ENCODE measurements at places on chromosomes 4 and X.

- peak; percentile 84 for DNase-seq
Measured at GRCh38 chr4:185532293-185532692, 3.0 kb downstream of the PDLIM3 start.

DNA sequence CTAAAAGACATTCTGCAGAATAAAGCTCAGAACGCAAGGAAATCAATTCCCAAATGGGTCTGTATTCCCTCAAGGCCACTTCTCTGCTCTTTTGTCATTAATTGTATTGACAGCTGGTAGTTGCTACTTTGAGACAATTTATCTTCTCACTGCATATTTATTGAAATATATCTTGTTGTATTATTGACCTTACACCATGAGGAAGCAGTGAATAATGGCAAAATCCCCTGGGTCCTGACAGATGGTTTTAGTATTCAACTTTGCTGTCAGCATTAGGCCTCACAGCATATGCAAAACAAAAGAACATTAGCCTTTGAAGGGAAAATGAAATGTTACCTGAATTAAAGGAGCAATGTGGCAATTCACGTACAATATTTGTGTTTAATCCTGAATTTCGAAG lies 406.1 kb upstream of the TRAM1L1 start:
- DNase-seq: no peak

DNA sequence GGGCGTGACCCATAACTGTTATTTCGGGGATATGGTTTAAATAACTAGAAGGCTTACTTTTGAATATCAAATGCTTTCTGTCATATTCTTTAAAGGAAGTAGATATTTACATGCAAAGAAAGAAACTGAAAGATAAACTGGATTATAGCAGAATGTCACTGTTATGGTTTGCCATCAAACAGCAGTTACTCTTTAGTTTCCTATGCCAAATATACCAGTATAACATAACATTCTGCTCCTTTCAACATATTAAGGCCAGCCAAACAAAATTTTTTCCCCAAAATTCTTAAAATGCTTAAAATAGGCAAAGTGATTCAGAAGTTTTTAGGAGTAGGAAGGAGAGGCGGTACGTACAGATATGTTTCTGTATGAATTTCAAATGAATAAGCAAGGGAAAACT lies 27.0 kb downstream of the KDM6A start:
- no peak for DNase-seq

DNA sequence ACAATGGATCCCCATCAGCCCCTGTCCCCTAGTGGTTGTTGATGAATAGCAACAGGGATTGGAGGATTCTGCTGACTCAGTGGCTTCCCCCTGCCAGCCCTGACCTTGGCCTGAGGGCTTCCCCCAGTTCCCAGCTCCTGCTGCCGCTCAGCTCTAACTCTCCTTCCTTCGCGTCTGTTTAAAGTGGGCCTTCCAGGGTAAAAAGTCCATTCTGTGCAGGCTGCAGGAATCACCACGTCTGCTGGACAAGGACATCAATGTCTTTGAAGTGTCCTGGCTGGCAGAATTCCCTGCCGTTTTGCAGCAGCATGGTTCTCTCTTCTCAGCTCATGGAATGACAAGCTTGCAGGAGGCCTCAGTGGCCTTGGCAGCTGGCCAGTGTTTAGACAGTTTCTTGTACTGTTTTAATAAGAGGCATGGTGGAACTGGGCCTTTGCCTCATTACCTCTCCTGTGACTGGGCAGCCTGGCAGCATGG lies 152.5 kb upstream of the STX18 start:
- DNase-seq: no peak

DNA sequence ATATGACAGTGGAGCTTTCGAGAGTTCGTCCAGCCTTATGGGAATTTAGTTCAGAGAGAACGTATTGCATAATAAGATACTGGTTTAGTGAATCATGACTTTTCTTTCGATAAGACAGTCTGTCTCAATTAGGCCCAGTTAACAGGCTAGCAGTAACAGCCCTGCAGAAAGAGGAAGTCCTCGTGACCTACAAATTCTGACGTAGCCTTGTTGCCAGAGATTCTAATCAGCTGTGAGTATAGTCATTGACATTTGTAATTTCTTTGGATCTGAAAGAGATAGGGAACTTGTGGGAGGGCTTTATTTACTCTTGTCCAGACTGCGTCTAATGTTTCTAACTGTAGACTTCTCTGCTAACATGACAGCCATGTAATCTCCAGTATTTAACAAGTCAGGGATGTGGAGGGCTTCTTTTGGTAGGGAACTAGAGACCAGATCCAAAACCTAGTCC lies 15.8 kb downstream of the ART3 start:
- peak; percentile 88 for DNase-seq

DNA sequence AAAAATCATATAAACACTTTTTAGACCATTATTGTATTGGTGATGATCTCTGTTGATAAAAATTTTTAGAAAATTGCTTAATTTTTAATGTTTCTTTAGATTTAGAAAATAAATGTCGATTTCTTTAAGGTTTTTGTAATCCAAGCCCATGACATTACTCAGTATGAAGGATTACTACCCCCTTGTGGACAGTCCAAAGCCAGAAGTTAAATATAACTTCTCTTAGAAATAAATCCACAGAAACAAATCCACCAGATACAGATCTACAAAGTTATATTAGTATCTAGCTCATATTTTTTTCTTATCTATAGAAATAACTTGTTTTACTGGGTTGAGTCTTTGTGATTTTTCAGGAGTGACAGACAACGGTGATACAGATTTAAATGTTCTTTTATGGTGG lies 18.9 kb downstream of the TIFA start:
- peak; percentile 62 for DNase-seq

- no peak for DNase-seq
Measured at GRCh38 chr4:38102957-38103588, 142.9 kb downstream of the PTTG2 start.

DNA sequence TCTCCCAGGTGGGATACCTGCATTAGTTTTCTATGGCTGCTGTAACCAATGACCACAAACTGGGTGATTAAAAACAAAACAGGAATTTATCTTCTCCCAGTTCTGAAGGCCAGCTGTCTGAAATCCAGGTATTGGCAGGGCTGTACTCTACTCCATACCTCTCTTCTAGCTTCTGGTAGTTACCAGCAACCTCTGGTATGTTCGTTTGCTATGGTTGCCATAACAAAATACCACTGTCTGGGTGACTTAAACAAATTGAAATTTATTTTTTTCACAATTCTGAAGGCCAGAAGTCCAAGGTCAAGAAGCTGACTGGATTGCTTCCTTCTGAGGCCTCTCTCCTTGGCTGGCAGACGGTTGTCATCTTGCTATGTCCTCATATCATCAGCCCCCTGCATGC lies 642.1 kb upstream of the TENM3 start:
- peak; percentile 5 for DNase-seq

- no peak for DNase-seq
Measured at GRCh38 chrX:110410603-110411002, 52.0 kb downstream of the RTL9 start.

- DNase-seq: no peak
Measured at GRCh38 chr4:149928507-149928906, 112.9 kb upstream of the IQCM start.

DNA sequence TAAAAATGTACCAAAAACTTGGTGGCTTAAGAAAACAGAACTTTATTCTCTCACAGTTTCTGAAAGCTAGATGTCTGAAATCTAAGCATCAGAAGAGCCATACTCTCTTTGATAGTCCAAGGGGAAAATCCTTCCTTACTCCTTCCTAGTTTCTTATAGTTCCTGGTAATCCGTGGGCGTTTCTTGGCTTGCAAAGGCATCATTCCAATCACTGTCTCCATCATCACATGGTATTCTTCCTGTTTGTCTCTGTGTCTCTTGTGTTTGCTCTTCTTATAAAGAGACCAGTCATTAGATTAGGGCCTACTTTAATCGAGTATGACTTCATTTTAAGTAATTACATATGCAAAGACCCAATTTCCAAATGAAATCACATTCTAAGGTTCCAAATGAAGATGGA lies 118.9 kb upstream of the FSTL5 start:
- DNase-seq: no peak

GRCh38 chr4:163587867-163588266 lies 93.4 kb downstream of the TMA16 start:
- no peak for DNase-seq

DNA sequence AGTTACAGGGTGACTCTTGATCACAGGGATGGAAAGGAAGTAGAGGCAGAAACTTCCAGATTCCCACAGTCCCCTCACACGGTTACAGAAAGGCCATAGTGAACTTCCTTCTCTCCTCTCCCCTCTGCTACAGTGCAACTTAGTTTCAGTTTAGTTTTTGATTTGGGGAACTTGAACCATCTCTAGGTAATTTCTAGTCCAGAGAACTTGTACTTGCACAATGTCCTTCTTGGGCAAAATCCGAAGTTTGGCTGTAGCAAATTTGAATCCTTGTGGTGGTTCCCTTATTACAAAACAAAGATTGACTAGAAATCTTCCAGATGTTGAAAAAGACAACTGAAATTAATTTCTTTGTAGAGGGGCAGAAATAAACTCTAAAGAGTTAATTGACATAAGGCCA lies 1.2 kb upstream of the BLTP1 start:
- DNase-seq: no peak

- no peak for DNase-seq
Measured at GRCh38 chr4:7506119-7506518, 71.4 kb upstream of the PSAPL1 start.

DNA sequence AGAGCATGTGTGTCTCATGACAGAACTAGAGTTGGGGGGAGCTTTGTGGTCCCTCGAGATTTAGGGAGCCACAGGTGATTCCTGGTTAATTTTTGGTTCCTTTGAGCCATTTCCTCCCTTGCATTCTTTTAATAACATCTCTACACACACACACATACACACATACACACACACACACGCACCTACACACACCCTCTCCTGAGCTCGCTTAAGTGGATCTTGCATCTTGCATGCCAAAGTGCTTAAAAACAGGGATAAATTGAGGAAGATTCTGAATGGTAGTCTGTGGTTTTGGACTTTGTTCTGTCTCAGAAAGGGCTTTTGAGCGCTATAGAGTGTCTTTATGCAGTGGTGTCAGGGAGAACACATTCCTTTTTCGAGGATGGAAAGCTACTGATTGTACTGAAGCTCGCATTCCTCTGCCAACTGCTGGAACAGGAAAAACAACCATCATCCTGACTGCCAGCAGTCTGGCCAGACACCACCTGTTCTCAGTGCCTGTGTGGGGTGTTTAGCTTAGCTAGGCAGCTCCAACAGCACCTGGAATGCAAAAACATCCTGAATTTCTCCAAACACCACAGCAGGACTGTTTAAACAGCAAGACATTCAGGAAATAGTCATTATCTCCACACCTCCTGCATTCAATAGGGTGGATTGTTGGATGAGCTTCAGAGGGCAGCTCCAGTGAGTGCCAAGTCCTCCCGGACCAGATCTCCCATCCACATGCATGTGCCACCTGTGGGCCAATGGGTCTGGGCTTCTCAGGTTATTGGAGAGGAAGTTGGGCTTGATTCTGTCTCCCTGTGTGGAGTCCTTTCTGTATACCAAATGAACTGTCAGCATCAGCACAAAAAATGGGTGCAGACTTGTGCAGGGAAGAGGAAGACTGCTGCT lies 21.9 kb upstream of the IGFBP7 start:
- DNase-seq: peak; percentile 39

DNA sequence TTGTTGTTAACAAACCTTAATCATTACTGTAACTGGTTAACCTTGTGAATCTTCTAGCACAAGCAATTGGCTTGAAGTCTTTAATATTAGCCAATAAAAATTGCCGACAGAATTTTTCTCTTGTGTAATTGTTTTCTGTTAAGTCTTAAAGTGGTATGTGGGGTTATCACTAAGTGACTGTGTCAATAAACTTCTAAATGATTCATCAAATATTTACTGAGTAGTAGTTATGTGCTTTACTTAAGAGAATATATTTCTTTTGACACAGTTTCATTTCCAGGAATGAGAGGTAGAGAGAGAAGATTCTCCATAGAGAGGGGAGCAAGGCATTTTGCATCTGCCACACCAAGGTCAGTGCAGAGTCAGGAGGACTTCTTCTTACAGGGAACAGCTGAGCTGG lies 2361.6 kb upstream of the AGA start:
- no peak for DNase-seq

DNA sequence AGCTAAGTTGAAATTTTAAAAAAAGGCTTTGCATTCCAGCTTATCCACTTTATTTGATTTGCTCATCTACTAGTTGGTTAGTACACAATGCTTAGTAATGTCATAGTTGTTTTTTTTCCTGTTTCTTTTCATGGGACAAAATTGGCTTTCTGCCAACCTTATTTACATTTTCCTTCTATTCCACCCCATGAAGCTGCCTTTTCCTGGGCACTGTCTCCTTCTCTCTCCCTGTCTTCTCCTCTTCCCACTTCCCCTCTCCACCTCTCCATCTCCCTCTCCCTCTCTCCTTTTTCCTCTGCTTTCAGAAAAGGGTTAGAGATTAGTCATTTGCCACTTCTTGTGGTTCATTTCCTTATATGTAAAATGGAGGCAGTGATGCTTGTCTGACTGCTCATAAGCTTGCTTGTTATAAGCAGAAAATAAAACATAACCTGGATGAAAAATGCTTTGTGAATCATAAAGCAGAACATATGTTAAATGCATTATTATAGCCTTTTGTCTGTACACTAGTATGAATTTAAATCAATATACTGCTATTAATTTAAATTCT lies 181.9 kb downstream of the CEP135 start:
- peak; percentile 35 for DNase-seq

- no peak for DNase-seq
Measured at GRCh38 chr4:152540293-152540674, 4.4 kb upstream of the FBXW7 start.

- peak; percentile 53 for DNase-seq
Measured at GRCh38 chr4:125765941-125766340, 451.2 kb downstream of the FAT4 start.

GRCh38 chrX:1351981-1352714 lies 15.6 kb downstream of the IL3RA start:
- no peak for DNase-seq

DNA sequence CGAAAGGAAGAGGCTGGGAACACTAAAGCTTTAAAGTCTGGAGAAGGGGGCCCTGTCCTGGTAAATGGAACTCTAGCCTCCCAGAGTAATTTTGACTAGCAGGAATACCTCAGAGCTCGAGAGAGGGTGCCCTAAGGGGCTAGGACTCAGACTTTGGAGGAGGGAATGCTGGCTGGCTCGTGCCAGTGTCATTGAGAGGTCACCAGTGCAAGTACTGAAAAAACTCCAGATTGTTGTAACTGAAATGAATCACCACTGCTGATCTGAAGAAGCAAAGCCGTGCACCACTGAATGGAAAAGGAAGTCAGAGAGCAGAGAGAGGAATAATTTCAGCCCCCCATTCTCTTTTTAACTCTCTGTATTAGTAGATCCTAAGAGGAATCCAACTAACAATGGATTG lies 690.2 kb downstream of the FAT4 start:
- DNase-seq: peak; percentile 49

DNA sequence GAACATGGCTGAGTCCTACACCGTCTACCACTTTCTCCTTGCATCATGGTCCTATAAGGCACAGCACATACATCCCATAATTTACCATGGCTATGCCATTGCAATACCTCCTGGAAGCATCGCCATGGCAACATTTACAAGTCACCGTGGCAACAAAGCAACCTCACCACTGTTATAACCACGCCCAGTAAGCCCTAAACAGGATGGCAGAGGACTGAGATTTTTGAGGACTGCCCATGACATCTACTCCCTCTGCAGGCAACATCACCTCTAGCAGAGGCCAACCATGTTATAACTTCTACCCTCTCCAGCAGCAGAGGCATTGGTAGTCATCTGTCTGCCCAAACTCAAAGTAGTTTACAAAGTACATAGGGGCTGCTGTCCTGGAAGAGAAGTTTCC lies 29.7 kb downstream of the BCOR start:
- DNase-seq: peak; percentile 12

- no peak for DNase-seq
Measured at GRCh38 chr4:77798385-77798784, 20.8 kb downstream of the CNOT6L start.

GRCh38 chrX:40663078-40663740 lies 15.8 kb upstream of the CXorf38 start:
- no peak for DNase-seq
